ENCODE measurements at places on chromosomes 11 and 22. TPM values are rescaled to one million over a fixed set of nuclear protein-coding genes. Genes with fewer than 3 reads are reported as not detected.

DNA sequence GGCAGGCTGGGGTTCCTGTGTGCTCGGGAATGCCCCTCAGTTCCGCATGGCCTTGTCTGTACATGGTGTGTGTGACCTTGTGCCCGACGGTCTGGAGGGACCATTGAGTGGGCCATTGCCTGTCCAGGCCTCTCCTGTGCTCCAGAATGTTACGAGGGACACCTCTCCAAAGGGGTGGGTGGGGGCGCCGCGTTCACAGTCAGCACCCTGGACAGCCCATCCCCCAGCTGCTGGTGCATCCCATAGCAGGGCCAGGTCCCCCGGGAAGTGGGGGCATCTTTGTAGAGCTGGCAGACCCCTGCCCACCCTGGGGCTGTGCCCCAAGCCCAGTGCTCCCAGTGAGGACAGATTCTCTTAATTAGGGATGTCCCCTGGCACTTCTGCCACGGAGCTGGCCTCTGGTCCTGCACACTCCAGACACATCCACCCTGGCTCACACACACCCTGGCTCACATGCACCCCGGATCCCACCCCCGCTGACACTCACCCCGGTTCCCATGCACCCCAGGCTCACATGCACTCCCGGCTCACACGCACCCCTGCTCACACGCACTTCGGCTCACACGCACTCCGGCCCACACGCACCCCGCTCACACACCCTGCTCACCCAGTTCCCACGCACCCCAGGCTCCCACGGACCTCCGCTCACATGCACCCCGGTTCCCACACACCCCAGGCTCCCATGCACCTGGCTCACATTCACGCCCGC is 15.6 kb downstream of the TSPAN4 start:
- no peaks in the 10 kb centered on the region for H3K27me3 ChIP-seq
- H3K4me1 ChIP-seq = no peaks in the 10 kb centered on the region
- DNase-seq = no peak
- no peaks in the 10 kb centered on the region for H3K36me3 ChIP-seq
- H3K27ac ChIP-seq = no peak overlapping the region

DNA sequence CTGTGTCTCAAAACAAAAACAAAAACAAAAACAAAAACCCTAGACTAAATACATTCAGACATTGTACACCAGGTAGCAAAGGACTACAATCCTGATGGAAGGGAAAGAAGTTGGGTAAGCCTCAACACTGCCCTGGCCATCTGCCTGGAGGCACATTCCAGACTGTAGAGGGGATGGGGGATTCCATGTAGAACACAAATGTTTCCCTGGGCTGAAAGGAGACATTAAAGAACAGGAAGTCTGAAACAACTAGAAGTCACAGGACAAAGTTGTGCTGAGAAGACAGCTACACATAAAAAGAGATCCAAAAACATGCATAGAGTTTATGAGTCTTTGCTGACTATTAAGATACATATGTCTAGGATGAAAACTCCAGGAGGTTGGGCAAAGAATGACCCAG is 83.9 kb downstream of the RRAS2 start:
- no peak for DNase-seq
- H3K36me3 ChIP-seq = no peaks in the 10 kb centered on the region
- H3K27ac ChIP-seq = no peak overlapping the region
- 0 out of 2 replicates have a peak, but pooled peaks cover 3% of the 10 kb centered on the region for H3K4me1 ChIP-seq
- no peaks in the 10 kb centered on the region for H3K27me3 ChIP-seq
- H3K4me3 ChIP-seq = no peak overlapping the region

The EFEMP2 gene
- total RNA-seq = 2.6 TPM

GRCh38 chr11:35852056-35852455 is 91.8 kb upstream of the LDLRAD3 start:
- H3K27me3 ChIP-seq = no peaks in the 10 kb centered on the region
- no peaks in the 10 kb centered on the region for H3K36me3 ChIP-seq
- H3K4me1 ChIP-seq = no peaks in the 10 kb centered on the region
- no peak for DNase-seq
- H3K4me3 ChIP-seq = no peak overlapping the region

- H3K4me3 ChIP-seq = no peak overlapping the region
- no peaks in the 10 kb centered on the region for H3K27me3 ChIP-seq
- H3K4me1 ChIP-seq = no peaks in the 10 kb centered on the region
- no peaks in the 10 kb centered on the region for H3K36me3 ChIP-seq
- H3K27ac ChIP-seq = no peak overlapping the region
These were observed 12.9 kb downstream of the KIAA0930 start for GRCh38 chr22:45227645-45228400.

The ELFN2 gene
- 10.0 TPM for total RNA-seq
